ENCODE measurements at places on chromosomes 2 and 18. TPM values are rescaled to one million over a fixed set of nuclear protein-coding genes. Genes with fewer than 3 reads are reported as not detected.

The CYBRD1 gene
- total RNA-seq: 281 TPM

The POTEC gene
- total RNA-seq: not detected

DNA sequence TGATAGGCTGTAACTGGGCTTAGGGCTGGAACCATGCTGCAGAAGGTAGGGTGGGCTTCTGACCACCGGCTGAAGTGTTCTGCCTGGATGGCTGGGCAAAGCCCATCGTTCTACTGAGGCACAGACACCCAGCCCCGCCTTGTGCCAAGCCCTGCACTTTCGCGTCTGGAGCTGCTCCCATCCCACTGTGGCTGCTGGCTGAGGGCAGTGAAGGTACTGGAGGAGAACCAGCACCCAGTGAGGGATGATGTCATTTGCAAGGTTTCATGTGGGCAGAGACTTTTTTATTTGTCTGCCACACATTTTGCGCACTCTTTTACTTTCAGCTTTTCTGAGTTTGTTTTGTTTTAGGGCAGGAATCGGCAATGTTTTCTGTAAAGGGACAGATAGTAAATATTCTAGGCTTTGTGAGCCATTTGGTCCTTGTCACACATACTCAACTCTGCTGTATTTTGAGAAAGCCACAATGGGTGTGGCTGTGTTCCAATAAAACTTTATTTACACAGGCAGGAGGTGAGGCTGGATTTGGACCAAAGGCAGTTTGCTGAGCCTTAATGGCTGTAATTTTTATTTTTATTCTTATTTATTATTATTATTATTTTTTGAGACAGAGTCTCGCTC lies 85.6 kb downstream of the ASB1 start:
- H3K4me1 ChIP-seq: peaks cover 5% of the 10 kb centered on the region
- no peak for DNase-seq
- no peaks in the 10 kb centered on the region for H3K27me3 ChIP-seq

DNA sequence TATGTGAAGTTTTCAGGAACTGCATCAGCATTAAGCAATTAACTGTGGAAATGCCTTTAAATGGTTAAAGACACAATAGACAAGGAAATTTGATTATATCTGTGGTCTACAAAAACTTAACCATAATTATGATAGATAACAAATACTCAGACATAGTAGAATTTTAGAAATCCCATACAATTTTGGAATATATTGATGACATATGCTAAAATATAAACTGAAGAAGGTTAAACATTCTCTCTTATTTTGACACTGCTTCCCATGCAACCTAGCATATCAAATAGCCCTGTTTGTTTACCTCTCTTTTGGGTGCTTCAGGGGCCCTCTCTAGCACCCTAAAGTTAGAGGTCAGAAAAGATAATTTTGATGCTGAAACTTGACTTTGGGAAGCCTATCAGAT lies 1274.8 kb upstream of the SLC39A10 start:
- no peak for DNase-seq
- no peak overlapping the region for H3K4me3 ChIP-seq
- no peaks in the 10 kb centered on the region for H3K27me3 ChIP-seq
- H3K4me1 ChIP-seq: no peaks in the 10 kb centered on the region

DNA sequence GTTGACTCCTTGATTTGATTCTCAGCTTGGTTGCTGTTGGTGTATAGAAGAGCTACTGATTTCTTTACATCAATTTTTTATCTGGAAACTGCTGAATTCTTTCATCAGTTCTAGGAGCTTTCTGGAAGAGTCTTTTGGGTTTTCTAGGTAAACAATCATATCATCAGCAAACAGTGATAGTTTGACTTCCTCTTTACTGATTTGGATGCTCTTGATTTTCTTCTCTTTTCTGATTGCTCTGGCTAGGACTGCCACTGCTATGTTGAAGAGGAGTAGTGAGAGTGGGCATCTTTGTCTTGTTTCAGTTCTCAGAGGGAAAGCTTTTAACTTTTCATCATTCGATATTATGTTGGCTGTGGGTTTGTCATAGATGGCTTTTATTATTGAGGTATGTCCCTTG lies 140.5 kb downstream of the ZNF236 start:
- H3K4me3 ChIP-seq: no peak overlapping the region
- no peaks in the 10 kb centered on the region for H3K4me1 ChIP-seq

DNA sequence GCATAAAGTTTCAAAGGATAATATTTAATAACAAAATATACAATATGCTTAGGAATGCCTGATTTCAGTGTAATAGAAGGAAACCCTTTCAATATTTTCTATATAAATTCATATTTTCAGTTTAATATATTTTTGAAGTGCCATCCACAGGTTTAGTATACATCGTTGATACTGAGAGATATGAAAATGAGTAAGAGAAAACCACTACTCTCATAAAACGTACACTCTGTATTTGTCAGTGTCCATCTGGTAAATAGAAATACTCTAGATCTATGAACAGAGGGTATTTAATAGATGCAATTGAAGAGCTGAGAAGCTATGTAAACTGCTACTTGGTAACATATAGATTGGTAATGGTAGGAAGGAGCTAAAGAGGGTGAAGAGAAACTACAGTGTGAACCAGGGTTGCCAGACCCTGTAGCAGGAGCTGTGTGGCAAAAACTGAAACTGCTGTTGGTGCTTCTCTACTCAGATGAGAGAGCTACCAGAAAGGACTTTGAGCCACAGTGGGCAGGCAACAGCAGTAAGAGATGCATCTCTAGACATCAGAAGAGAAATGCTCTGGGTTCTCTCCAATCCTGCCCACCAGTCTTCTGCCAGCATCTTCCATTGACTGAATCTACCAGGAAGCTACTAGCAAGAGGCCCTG lies 187.4 kb downstream of the CCDC102B start:
- DNase-seq: no peak
- no peak overlapping the region for H3K4me3 ChIP-seq
- H3K27me3 ChIP-seq: no peaks in the 10 kb centered on the region
- H3K36me3 ChIP-seq: no peaks in the 10 kb centered on the region

- no peaks in the 10 kb centered on the region for H3K27me3 ChIP-seq
- no peak for DNase-seq
- H3K27ac ChIP-seq: no peak overlapping the region
- peaks cover 34% of the 10 kb centered on the region for H3K4me1 ChIP-seq
- H3K36me3 ChIP-seq: no peaks in the 10 kb centered on the region
These were observed 61.0 kb downstream of the GRB14 start for GRCh38 chr2:164560181-164560792.

DNA sequence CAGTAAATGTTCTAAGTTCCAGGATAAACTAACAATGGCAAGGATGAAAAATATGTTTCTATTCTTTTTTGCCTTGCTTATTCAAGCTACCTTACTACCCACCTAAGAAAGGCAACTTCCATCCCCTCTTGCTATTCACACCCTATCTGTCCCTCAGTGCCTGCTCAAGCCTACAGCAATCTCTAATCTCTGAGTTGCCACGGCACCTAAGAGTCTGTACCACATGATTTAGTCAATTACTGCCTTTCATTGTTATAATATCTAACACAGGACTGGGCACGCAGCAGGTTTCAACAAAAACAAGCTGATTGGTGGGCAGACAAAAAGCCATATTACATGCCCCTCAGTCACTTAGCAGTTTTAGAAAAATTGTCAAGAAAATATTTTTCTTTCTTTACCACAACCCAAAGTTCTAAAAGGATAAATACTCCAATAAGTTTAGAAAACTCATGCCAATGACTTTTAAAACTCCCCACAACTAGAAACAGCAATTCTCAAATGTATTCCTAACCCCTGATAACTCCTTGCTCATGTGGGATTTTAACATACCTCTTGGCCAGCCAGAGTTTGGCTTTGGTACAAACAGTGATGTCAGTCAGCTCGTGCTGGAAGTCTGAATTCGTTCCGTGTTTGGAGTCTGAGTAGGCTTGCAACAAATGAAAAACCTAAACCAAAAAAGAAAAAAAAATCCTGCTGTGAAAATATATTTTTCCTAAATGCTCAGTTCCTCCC lies 117.3 kb upstream of the ZFP36L2 start:
- H3K27ac ChIP-seq: peak overlapping the region; percentile 88
- peak; percentile 42 for DNase-seq
- H3K4me3 ChIP-seq: no peak overlapping the region
- no peaks in the 10 kb centered on the region for H3K36me3 ChIP-seq

- H3K4me3 ChIP-seq: no peak overlapping the region
- H3K36me3 ChIP-seq: no peaks in the 10 kb centered on the region
- DNase-seq: no peak
- H3K27me3 ChIP-seq: no peaks in the 10 kb centered on the region
- H3K4me1 ChIP-seq: no peaks in the 10 kb centered on the region
- no peak overlapping the region for H3K27ac ChIP-seq
These were observed 782.6 kb downstream of the KCNJ3 start for GRCh38 chr2:155481141-155481540.

- no peaks in the 10 kb centered on the region for H3K36me3 ChIP-seq
- no peak for DNase-seq
- H3K27ac ChIP-seq: peak overlapping the region; percentile 89
These were observed 1.1 kb downstream of the SH3RF3 start for GRCh38 chr2:109129921-109130722.

DNA sequence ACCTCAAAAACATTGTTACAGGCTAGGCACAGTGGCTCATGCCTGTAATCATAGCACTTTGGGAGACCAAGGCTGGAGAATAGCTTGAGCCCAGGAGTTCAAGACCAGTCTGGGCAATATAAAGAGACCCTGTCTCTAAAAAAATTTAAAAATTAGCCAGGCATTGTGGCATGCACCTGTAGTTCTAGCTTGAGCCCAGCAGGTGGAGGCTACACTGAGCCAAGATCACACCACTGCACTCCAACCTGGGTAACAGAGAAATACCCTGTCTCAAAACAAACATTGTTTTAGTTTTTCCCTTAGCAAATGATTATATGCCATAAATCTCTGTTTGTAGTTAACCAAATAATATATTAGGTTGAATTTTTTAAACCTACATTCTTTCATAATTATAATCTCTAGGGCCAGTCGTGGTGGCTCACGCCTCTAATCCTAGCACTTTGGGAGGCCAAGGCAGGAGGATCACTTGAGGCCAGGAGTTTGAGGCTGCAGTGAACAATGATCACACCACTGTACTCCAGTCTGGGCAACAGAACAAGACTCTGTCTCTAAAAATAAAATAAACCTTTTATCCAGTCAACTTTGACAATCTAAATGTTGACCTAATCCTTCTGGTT lies 13.3 kb upstream of the CYP20A1 start:
- H3K4me1 ChIP-seq: no peaks in the 10 kb centered on the region
- H3K4me3 ChIP-seq: no peak overlapping the region
- H3K27me3 ChIP-seq: no peaks in the 10 kb centered on the region
- H3K27ac ChIP-seq: no peak overlapping the region
